ENCODE measurements at places on chromosomes 11 and 22.

- no peak for DNase-seq
- H3K27ac ChIP-seq, result no peak overlapping the region
- peaks cover 4% of the 10 kb centered on the region for H3K4me1 ChIP-seq
- no peak overlapping the region for H3K4me3 ChIP-seq
- H3K27me3 ChIP-seq, result no peaks in the 10 kb centered on the region
Measured at GRCh38 chr11:19379465-19379864, 138.7 kb upstream of the E2F8 start.

DNA sequence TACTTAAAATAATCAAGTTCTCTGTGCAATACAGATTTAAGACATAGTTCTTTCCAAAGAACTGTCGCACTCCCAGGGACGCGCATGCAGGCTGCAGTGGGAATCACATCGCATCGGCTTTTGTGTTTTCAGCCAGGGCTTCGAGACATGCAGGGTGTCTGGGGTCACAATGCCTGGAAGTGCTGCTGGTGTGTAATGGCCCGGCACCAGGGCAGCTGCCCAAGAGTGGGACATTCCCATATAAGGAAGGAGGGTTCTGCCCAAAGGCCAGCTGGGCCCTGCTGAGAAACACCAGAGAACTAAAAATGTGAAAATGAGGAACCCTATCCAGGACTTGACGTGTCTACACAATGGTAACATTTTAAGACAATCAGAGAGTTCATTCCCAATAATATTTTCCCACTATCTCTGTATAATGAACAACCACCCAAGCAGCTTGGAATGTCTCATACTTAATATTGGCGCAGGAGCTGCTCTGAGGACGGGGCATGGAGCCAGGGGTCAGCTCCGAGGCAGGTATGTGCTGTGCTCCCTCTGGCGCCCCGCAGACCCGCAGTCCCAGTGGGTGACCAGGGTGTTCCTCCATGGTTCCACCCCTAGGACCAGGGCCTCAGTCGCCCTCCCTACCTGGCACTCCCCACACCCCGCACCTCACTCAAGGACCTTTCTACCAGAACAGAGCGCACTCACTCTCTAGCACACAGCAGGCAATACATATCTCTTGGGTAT, 11.3 kb downstream of the MCAT start:
- H3K27me3 ChIP-seq, result no peaks in the 10 kb centered on the region
- no peak overlapping the region for H3K4me3 ChIP-seq

GRCh38 chr11:2468363-2469235, 23.8 kb downstream of the KCNQ1 start:
- no peaks in the 10 kb centered on the region for H3K36me3 ChIP-seq
- H3K27me3 ChIP-seq, result no peaks in the 10 kb centered on the region
- no peak for DNase-seq
- H3K27ac ChIP-seq, result no peak overlapping the region
- H3K4me3 ChIP-seq, result no peak overlapping the region

DNA sequence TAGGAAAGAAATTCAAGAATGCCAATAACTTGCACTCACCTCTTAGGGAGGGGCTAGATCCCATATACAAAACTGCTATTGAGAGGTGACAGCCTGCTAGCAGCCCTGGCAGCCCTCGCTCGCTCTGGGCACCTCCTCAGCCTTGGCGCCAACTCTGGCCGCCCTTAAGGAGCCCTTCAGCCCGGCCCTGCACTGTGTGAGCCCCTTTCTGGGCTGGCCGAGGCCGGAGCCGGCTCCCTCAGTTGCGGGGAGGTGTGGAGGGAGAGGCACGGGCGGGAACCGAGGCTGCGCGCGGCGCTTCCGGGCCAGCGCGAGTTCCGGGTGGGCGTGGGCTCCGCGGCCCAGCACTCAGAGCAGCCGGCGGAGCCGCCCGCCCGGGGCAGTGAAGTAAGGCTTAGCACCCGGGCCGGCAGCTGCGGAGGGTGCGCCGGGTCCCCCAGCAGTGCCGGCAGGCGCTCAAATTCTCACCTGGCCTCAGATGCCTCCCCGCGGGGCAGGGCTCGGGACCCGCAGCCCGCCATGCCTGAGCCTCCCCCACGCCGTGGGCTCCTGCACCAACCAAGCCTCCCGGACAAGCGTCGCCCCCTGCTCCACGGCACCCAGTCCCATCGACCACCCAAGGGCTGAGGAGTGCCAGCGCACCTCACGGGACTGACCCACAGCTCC, 329.9 kb downstream of the FAM181B start:
- no peaks in the 10 kb centered on the region for H3K27me3 ChIP-seq
- no peak overlapping the region for H3K27ac ChIP-seq
- H3K4me1 ChIP-seq, result no peaks in the 10 kb centered on the region
- no peak for DNase-seq
- H3K36me3 ChIP-seq, result no peaks in the 10 kb centered on the region
- H3K4me3 ChIP-seq, result no peak overlapping the region

- H3K4me1 ChIP-seq, result peaks cover 16% of the 10 kb centered on the region
- DNase-seq, result no peak
- H3K36me3 ChIP-seq, result peaks cover 63% of the 10 kb centered on the region
- H3K4me3 ChIP-seq, result no peak overlapping the region
Measured at GRCh38 chr11:57327721-57328120, 3.0 kb upstream of the TNKS1BP1 start.
